A673 (cell line): ENCODE measurements at places on chromosomes 4 and X.
A peak's percentile ranks its signal among the peaks of the same experiment; 100 is the strongest.

DNA sequence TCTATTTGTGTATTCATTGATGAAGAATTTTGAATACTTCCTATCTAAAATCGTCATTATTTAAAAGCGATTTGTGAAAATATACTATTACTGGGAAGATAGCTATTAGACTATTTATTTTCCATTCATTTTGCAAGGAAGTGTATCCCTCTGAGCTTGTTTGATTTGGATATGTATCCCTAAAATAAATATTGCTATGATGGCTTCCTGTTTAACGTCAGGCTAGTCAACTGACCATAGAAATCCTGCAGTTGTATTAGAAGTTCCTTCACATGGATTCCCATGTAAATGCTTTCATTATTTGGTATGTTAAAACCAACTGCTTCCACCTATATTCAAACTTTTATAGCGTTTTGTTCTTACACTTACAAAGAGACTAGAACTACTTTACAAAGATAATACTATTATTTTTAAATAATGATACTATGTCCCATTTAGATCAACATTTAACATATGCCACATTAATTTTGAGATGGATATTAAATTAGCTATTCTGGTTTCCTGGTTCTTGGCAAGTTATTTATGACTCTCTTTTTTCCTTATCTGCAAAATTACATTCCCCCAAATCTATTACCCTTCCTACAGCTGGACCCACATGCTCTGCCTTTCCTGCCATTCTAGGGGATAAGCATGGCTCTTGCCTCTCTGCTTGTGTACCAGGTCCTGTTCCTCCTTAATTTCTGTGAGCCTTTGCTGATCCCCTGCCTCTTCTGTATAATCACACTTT is 26.7 kb upstream of the PDE5A start:
- H3K4me1 ChIP-seq, result no peaks in the 10 kb centered on the region
- H3K27ac ChIP-seq, result no peak overlapping the region
- no peaks in the 10 kb centered on the region for H3K27me3 ChIP-seq
- no peaks in the 10 kb centered on the region for H3K36me3 ChIP-seq
- DNase-seq, result no peak
- H3K4me3 ChIP-seq, result no peak overlapping the region

DNA sequence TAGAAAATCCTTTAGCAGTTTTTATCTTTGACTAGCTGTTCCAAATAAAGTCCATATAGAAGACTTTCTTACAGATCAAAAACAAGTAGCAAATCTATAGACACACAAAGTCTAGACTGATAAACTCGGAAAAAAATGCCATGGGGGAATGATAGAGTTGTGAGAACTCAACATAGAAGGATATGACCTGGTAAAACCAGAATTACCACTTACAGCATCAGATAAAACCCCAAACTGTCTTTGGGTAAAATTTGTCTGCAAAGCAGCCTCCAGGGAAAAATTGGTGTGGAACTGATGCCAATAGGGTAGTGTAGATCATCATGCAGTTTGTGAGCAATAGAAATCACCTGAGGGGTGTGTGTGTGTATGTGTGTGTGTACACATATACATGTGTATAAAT is 579.1 kb downstream of the SPOCK3 start:
- no peaks in the 10 kb centered on the region for H3K36me3 ChIP-seq
- H3K4me1 ChIP-seq, result no peaks in the 10 kb centered on the region
- no peaks in the 10 kb centered on the region for H3K27me3 ChIP-seq
- H3K27ac ChIP-seq, result no peak overlapping the region

GRCh38 chr4:142351958-142352357 is 494.1 kb downstream of the INPP4B start:
- peaks cover 30% of the 10 kb centered on the region for H3K4me1 ChIP-seq
- H3K27me3 ChIP-seq, result no peaks in the 10 kb centered on the region
- no peak overlapping the region for H3K4me3 ChIP-seq
- no peak for DNase-seq
- no peaks in the 10 kb centered on the region for H3K36me3 ChIP-seq

DNA sequence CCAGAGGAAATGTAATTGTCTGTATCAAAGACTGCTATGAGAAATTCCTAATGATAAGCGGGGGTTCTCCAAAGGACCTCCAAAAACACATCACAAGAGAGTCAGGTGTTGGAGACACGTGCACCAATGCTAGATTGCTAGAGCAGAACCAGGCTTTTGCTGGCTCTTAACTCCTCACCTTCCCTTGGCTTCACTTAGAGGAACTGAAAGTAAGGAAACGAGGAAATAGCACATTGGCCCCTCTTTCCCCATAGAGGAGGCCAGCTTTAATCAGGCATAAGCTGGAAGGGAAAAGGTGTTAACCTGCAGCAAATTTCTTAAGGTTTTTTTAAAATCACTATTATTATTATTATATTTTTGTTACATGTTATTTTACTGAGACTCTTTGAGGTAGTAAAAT is 13.6 kb downstream of the OTC start:
- H3K27me3 ChIP-seq, result peaks cover 3% of the 10 kb centered on the region
- DNase-seq, result no peak
- no peaks in the 10 kb centered on the region for H3K4me1 ChIP-seq
- H3K27ac ChIP-seq, result no peak overlapping the region
- H3K4me3 ChIP-seq, result no peak overlapping the region

DNA sequence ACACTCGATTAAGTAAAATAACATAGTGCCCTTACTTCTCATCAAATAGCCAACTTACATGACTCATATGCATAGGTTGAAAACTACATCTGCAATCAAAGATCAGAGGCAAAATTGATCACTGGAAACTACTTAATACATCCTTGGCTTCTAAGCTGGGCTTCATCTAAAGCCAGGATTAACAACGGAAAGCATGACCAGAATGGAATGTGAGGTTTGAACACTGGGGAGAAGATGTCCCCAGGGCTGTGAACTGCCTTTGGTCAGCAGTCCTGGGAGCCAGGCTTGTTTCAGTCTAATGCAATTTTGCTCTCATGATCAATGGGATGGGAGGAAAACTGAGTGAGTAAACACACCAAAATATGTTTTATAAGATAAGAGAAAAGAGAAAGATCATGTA is 192.5 kb upstream of the TTC29 start:
- H3K27me3 ChIP-seq, result no peaks in the 10 kb centered on the region
- H3K4me3 ChIP-seq, result no peak overlapping the region
- DNase-seq, result no peak
- no peaks in the 10 kb centered on the region for H3K4me1 ChIP-seq
- no peak overlapping the region for H3K27ac ChIP-seq
- no peaks in the 10 kb centered on the region for H3K36me3 ChIP-seq

DNA sequence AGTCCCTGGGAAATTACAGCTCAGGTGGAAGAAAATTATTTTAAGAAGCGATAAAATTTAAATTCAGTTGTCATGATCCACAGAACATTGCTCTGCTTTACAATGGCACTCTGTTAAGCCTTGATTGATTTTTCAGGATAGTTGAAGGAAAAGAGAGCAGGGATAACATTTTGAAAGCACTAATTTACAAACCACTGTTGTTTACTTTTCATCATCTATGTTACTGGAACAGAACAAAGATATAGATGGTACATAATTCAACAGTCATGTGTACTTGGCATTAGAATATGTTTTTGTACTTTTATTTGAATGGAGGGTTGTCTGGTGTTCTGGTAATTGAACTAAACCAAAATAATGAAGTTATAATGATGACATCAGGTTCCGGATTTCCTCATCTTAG is 2.6 kb upstream of the ODAM start:
- H3K27ac ChIP-seq, result no peak overlapping the region
- H3K36me3 ChIP-seq, result no peaks in the 10 kb centered on the region
- no peaks in the 10 kb centered on the region for H3K27me3 ChIP-seq
- H3K4me3 ChIP-seq, result no peak overlapping the region
- DNase-seq, result no peak
- H3K4me1 ChIP-seq, result no peaks in the 10 kb centered on the region

DNA sequence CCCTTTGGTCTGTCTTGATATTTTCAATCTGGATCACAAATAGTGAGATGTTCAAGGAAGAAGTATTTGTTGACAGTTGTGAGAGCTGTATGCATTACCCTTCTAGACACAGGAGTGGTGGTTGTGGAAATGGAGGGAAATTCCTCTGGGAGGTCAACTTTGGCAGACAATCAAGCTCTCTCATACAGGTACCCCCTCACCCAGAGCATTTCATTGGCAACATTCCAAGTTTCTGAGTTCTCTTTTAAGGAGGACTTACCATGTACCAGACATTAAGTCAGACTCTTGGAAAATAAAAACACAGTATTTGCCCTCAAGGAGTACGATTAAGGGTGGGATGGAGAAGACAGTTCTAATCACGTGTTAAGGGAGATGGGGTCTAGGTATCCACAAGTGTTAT is 45.3 kb downstream of the KLHL15 start:
- no peak overlapping the region for H3K4me3 ChIP-seq
- no peaks in the 10 kb centered on the region for H3K4me1 ChIP-seq
- H3K27ac ChIP-seq, result no peak overlapping the region
- peaks cover 14% of the 10 kb centered on the region for H3K27me3 ChIP-seq
- peaks cover 5% of the 10 kb centered on the region for H3K36me3 ChIP-seq

GRCh38 chrX:24147165-24147564 is 2.4 kb upstream of the ZFX start:
- H3K27ac ChIP-seq, result peak overlapping the region; percentile 52
- H3K4me3 ChIP-seq, result no peak overlapping the region
- no peaks in the 10 kb centered on the region for H3K27me3 ChIP-seq
- peaks cover 41% of the 10 kb centered on the region for H3K4me1 ChIP-seq
- H3K36me3 ChIP-seq, result no peaks in the 10 kb centered on the region

GRCh38 chr4:16579866-16580265 is 318.6 kb downstream of the LDB2 start:
- no peak for DNase-seq
- no peak overlapping the region for H3K4me3 ChIP-seq
- no peaks in the 10 kb centered on the region for H3K4me1 ChIP-seq
- H3K27ac ChIP-seq, result no peak overlapping the region
- no peaks in the 10 kb centered on the region for H3K36me3 ChIP-seq

DNA sequence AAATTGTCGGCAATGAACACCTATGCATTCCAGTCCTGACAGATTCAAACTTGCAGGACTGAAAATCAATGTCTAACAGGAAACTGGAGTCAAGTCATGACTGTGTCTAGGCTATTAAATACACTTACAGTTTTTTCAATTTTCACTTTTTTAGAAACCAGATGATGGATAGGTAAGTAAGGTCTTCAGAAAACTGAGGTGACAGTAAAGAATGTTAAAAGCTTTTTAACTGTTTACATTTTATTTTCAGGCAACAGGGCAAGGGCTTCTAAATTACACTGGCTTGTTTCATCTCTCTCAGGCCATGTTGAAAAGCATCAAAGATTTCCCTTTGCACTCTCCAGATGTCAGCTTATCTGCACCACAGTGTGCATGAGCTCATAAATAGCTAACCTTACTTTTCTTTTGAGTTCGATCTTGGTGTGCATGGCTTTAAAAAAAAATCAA is 65.2 kb downstream of the SEC24D start:
- no peak overlapping the region for H3K27ac ChIP-seq
- H3K36me3 ChIP-seq, result peaks cover 11% of the 10 kb centered on the region
- H3K4me3 ChIP-seq, result no peak overlapping the region
- no peak for DNase-seq
- H3K4me1 ChIP-seq, result peaks cover 6% of the 10 kb centered on the region

- no peaks in the 10 kb centered on the region for H3K36me3 ChIP-seq
- no peak overlapping the region for H3K27ac ChIP-seq
- no peak overlapping the region for H3K4me3 ChIP-seq
- no peaks in the 10 kb centered on the region for H3K27me3 ChIP-seq
- DNase-seq, result no peak
Observed at GRCh38 chrX:55714161-55714560, 3.4 kb upstream of the RRAGB start.

GRCh38 chr4:141244419-141244818 is 23.7 kb downstream of the ZNF330 start:
- H3K27ac ChIP-seq, result no peak overlapping the region
- H3K27me3 ChIP-seq, result no peaks in the 10 kb centered on the region
- H3K36me3 ChIP-seq, result no peaks in the 10 kb centered on the region

DNA sequence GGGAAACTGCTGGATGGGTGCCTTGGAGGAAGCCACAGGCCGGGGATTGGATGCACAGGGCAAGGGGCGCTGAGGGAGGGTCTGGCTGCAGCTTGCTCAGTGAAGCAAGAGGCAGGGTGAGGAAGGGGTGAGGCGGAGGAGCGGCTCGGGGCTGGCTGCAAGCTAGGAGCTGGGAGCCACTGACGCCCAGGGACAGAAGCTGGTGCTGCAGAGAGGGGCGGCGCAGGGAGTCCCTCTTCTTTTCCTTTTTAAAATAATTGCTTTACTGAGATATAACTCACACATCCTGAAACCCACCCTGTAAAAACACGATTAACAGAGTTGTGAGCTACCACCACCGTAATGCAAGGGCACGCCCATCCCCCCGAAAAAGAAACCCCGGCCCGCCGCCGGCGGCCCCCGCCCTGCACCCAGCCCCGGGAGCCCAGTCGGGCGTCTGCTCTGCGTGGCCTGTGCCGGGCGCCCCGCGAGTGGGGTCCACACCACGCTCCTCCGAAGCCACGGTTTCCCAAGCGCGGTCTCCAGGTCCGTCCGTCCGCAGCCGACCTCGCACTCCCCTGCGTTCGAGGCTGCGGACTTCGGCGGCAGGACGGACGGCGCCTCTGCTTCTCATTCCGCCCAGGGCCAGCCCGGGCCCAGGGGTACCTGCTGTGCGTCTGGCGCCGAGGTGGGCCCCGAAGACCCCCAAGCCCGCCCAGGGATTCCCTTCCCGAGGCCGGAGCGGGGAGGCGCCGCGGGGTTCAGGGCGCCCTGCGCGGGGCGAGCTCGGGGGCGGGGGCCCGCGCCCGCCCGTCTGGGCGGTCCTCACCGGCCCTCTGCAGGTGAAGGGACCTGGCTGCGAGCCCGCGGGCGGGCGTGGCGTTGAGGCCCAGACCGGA is 866 bp upstream of the UVSSA start:
- H3K36me3 ChIP-seq, result peaks cover 12% of the 10 kb centered on the region
- peak overlapping the region; percentile 93 for H3K27ac ChIP-seq
- H3K27me3 ChIP-seq, result no peaks in the 10 kb centered on the region

DNA sequence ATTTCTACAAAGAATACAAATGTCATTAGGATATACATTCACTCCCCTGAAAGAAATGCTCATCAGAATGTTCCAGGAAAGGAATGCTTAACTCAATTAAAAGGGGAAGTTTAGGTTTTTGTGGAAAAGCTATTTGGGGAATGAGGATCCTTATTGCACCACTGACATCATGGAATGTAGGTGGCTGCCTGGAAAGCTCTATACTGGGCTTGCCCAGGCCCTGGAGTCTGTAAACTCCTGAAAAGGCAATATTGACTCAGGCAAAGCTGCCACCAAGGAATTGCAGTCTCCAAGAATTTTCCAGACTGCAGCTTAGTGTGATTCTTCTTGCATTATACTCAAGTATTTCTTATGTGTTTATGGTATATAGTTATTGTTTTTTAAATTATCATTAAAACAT is 15.7 kb downstream of the DAPP1 start:
- no peaks in the 10 kb centered on the region for H3K4me1 ChIP-seq
- DNase-seq, result no peak
- no peak overlapping the region for H3K27ac ChIP-seq
- no peaks in the 10 kb centered on the region for H3K27me3 ChIP-seq
- H3K4me3 ChIP-seq, result no peak overlapping the region

- H3K4me1 ChIP-seq, result peaks cover 15% of the 10 kb centered on the region
- DNase-seq, result no peak
- H3K27ac ChIP-seq, result no peak overlapping the region
- no peak overlapping the region for H3K4me3 ChIP-seq
- no peaks in the 10 kb centered on the region for H3K27me3 ChIP-seq
- H3K36me3 ChIP-seq, result no peaks in the 10 kb centered on the region
Observed at GRCh38 chr4:158010361-158010760, 162.5 kb downstream of the GASK1B start.
